ENCODE measurements at places on chromosomes 12 and 14.

- DNase-seq: no peak
Measured at GRCh38 chr14:79165471-79166090, 995.4 kb downstream of the NRXN3 start.

DNA sequence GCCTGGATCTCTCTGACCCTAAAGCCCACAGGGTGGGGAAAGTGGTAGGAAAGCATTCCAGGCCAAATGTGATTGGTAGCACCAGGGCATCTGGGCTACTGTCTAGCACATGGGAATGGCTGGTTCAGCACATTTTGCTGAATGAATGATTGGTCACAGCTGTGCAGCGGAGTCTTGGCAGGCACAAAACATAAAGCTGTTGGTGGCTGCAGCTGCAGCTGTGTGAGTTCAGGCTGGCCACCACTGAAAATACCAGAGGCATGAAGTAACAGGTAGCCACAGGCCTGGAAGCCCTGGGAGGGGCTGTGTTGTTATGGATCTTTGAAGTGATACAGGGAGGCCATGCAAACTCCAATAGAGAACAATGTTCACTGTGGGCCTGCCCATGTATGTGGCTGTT is 72.7 kb downstream of the MYRFL start:
- no peak for DNase-seq

- no peak for DNase-seq
Measured at GRCh38 chr14:99179506-99179905, 92.5 kb downstream of the BCL11B start.

GRCh38 chr12:4807116-4807783 is 87.0 kb downstream of the GALNT8 start:
- no peak for DNase-seq

- DNase-seq: no peak
Measured at GRCh38 chr12:130827432-130827831, 11.6 kb downstream of the STX2 start.

GRCh38 chr12:68303850-68304249 is 28.3 kb downstream of the MDM1 start:
- no peak for DNase-seq

DNA sequence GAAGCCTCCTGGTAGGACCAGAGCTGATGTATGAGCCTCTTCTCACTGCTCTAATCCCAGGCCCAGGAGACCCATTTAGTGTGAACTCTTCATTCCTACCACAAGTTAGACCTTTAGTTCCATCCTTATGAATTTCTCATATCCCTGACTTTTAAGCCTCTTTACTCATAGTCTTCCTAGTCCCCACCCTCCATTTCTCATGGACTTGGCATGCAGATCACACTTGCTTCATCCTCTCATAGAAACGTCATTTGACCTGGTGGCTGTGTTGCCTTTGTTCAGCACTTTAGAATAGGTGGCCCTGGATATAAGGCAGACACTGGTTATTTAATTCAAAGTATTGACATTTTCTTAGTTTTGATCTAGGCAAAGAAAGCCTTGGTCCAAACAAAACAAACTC is 99.5 kb downstream of the SLC16A7 start:
- DNase-seq: no peak

- peak; percentile 28 for DNase-seq
Measured at GRCh38 chr12:123713823-123714585, 1.9 kb downstream of the ATP6V0A2 start.

GRCh38 chr12:69961246-69961645 is 136.2 kb downstream of the MYRFL start:
- DNase-seq: no peak

DNA sequence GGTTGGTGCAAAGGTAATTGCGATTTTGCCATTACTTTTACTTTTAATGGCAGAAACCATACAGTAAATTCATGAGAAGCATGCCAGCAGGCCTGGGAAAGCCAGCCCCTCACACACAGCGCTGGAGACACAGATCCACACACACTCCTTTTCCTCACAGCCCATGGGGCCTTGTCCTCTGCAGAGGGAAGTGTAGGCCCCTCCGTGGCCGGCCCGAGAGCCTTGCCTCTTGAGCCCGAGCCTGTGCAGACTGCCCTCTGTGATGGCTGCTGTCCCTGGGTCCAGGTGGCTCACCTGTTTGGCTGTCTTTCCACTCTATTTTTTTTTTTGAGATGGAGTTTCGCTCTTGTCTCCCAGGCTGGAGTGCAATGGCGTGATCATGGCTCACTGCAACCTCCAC is 39.3 kb downstream of the XRCC3 start:
- DNase-seq: no peak

GRCh38 chr12:76866151-76866567 is 12.7 kb downstream of the CSRP2 start:
- DNase-seq: no peak

DNA sequence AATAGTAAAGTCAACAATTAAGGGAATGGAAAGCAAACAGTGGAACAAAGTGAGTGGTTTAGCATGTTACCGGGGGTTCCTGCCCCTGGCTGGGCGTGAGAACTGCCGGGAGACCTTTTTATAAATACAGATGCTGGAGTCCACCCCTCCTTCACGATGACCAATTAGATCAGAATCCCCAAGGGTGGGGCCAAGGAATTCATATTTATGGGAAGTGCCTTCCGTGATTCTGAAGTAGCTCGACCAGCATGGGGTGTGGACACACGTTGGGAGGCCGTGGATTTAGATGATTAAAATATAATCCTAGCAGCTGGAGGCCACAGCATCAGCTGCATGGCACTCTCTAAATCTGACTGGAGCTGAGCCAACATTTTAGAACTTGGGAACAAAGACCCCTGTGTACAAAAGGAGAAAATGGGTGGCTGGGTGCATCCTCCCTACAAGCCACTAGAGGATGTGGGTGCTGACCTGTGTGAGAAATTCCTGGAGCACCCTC is 87.9 kb downstream of the SRRM4 start:
- DNase-seq: no peak

GRCh38 chr12:92065018-92065499 is 80.6 kb downstream of the BTG1 start:
- peak; percentile 54 for DNase-seq

DNA sequence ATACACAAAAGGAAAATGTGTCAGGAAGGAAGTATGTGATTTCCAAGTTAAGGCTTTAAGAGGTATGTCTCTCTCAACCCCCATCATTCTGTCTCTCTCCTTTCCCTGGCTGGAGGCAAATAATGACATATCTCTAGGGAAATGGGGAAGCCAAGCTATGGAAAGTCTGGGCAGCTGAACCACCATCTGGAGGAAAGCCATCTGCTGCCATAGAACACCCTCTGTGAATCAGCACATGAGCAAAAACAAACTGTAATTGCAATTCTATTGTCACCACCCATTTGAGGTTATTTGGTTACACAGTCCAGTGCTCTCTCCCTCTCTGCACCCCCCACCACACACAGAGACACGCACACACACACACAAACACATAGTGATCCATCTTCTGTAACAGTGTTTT is 766.2 kb downstream of the FLRT2 start:
- DNase-seq: no peak

DNA sequence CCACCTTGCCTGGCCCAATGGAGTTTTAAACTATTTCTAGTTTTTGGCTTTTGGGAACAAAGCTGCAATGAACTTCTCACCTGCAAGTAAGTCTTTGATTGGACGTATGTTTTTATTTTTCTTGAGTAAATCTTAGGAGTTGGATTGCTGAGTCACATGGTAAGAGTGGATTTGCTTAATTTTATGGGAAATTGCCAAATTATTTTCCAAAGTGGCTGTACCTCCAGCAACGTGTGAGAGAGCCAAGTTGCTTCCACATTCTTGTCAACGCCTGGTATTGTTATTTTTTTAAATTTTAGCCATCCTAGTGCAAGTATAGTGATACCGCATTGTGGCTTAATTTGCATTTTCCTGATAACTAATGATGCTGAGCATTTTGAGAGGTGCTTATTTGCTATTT is 136.6 kb downstream of the LMNTD1 start:
- DNase-seq: no peak

DNA sequence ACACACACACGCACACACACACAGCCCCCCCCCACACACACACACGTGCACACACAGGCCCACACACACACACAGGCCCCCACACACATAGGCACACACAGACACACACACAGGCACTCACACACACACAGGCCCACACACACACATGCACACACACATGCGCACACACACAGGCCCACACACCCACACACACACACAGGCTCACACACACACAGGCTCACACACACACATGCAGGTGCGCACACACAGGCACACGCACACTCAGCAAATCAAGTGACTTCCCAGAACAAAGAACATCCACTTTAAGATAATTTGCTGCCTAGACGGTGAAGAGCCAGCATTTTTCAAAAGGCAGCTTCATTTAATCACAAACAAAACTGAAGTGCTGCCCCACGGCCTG is 78.5 kb upstream of the FBRSL1 start:
- no peak for DNase-seq

- DNase-seq: peak; percentile 16
Measured at GRCh38 chr14:104817930-104818713, 17.2 kb downstream of the ZBTB42 start.

- DNase-seq: no peak
Measured at GRCh38 chr12:49982246-49983087, 9.7 kb downstream of the AQP6 start.

DNA sequence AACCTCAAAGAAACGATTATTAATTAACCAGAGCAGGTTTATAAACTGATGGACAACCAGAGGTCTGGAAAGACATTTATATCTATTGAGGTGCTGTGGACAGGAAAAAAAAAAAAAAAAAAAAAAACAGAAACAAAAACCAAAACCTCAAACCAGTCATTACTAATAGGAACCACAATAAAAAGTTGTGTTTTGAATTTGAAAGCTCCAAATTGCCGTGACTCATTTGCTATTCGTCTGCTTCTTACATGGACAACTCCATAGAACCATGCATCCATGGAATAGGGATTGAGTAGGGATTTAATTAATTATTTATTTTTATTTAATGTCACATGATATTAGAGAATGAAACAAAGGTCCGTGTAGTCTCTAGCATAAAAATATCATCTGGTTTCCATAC is 134.1 kb upstream of the SSTR1 start:
- DNase-seq: no peak

All from colonic mucosa (tissue), 4 donors.